ENCODE measurements at places on chromosomes 5 and 9. TPM values are rescaled to one million over a fixed set of nuclear protein-coding genes. Genes with fewer than 3 reads are reported as not detected.

DNA sequence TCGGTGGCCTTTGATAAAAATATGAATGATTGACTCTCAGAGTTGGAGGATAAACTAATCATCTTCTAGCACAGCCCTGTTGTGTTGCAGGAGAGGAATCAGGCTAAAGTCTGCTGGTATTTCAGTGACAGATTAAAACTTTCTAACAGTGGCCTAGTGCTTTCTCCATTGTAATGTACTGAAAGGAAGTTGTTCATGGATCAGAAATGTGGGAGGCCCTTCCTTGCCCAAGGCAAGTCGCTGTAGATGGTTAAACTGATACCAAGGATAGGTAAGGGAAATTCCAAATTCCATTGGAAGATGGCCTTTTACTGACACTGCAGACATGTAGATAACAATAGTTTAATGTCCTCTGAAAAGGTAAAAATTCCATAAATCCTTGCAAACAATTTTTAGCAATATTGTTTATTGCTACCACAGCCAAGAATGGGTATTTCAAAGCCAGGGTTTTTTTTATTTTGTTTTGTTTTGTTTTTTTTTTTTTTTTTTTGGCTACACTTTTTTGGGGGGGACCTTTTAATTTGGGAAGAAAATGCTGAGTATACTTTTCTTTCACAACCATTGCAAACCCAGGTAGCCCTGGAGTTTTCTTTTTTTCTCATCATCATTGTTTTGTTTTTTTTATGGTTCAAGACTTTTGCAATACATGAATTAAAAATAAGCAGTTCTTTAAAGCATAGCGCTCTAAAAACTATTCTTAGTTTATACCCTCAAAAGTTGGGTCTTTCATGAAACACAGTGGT is 35.5 kb downstream of the WDR36 start:
- peaks cover 26% of the 10 kb centered on the region for H3K36me3 ChIP-seq
- no peak for DNase-seq
- no peak overlapping the region for H3K27ac ChIP-seq

- DNase-seq = no peak
- H3K27me3 ChIP-seq = no peaks in the 10 kb centered on the region
- H3K4me3 ChIP-seq = no peak overlapping the region
- no peaks in the 10 kb centered on the region for H3K4me1 ChIP-seq
Observed at GRCh38 chr5:25029004-25029403, 384.2 kb upstream of the CDH10 start.

- no peak for DNase-seq
- H3K27me3 ChIP-seq = no peaks in the 10 kb centered on the region
- H3K27ac ChIP-seq = no peak overlapping the region
- H3K36me3 ChIP-seq = peaks cover 20% of the 10 kb centered on the region
- H3K4me3 ChIP-seq = no peak overlapping the region
Observed at GRCh38 chr5:140481758-140482157, 65.7 kb upstream of the EIF4EBP3 start.

DNA sequence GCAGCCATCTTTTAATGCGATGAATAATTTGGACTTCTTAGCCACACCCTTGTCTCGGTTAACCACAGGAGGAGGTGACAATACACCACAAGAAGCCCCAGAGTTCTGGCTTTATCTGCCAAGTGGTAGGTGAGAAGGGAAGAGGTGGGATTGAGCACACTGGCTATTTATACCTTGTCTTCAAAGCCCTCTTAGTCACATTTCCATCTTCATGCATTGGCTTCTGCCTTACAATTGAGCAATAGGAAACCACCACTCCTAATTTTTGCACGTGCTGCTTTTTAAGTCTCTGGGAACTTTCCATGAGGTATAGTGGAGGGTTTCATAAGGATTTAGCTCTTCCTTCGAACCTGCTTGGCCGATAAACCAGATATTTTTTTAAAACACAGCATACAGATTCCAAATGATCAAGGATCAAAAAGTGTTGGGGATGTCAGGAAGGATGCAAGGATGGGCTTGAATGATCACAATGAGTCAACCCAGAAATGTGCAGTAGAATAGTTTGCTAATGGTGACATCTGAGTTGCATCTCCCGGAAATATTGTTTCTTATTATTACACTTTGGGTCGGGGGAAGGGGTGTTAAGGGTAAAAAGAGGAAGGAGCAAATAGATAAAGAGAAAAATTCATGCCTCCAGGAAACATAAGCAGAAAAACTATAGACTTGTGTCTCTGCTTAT is 25.5 kb downstream of the PLAC8L1 start:
- no peaks in the 10 kb centered on the region for H3K36me3 ChIP-seq
- no peak overlapping the region for H3K4me3 ChIP-seq
- no peak overlapping the region for H3K27ac ChIP-seq
- no peak for DNase-seq

- no peak overlapping the region for H3K4me3 ChIP-seq
- H3K27ac ChIP-seq = no peak overlapping the region
- no peaks in the 10 kb centered on the region for H3K27me3 ChIP-seq
- DNase-seq = no peak
Observed at GRCh38 chr5:38603691-38604090, 47.2 kb upstream of the LIFR start.

DNA sequence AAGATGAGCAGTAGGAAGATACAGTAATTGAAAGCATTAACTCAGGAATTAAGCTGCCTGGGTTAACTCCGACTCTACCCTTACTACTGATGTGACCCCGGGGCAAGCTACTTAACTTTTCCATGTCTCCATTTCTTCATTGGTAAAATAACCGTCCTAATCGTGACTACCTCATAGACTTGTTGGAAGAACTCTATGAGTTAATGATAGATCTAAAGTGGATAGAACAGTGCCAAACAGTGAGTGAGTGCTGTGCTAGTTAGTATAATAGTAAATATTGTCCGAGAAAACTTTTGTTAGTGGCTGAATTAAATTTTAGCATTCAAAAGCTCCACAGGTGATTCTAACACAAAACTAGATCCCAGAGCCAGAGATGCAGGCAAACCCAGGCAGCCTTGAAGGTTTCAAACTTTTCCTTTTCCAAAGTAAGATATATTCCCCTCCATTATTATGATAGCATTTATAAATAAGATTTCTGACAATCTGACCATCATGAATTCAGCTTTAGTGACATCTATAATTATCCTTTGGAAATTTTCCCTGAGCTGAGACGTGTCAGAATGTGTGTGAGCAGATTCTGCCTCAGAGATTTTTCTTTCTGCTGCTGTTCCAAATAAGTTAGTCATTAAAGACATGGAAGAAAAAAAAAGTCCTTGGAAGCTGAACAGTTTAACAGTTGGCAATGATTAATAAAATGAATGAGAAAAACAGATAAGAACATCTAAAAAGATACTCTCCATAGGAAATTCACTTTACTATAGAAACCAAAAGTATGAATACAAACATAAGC is 369.5 kb downstream of the PRELID2 start:
- no peak overlapping the region for H3K4me3 ChIP-seq
- no peak for DNase-seq
- no peaks in the 10 kb centered on the region for H3K36me3 ChIP-seq
- no peaks in the 10 kb centered on the region for H3K4me1 ChIP-seq
- no peaks in the 10 kb centered on the region for H3K27me3 ChIP-seq
- H3K27ac ChIP-seq = no peak overlapping the region

DNA sequence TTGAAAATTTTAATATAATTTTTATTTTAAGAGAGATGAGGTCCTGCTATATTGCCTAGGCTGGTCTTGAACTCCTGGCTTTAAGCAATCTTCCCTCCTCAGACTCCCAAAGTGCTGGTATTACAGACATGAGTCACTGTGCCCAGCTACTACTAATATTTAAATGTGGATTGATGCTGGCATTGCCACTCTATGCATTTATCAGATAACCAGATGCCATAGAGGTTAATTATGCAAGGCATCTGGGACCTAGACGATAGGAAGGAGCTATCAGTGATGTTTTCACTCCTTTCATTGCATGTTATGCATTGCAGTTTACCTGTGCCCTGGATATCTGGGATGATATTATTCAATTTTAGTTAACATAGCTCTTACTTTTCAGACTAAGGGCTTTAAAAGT is 127.0 kb downstream of the RPS23 start:
- no peak overlapping the region for H3K4me3 ChIP-seq
- H3K36me3 ChIP-seq = no peaks in the 10 kb centered on the region
- no peaks in the 10 kb centered on the region for H3K27me3 ChIP-seq
- peaks cover 5% of the 10 kb centered on the region for H3K4me1 ChIP-seq
- no peak for DNase-seq

GRCh38 chr5:107607196-107607595 is 63.5 kb downstream of the EFNA5 start:
- H3K36me3 ChIP-seq = no peaks in the 10 kb centered on the region
- no peak for DNase-seq
- H3K27ac ChIP-seq = no peak overlapping the region
- H3K4me1 ChIP-seq = no peaks in the 10 kb centered on the region
- no peaks in the 10 kb centered on the region for H3K27me3 ChIP-seq
- no peak overlapping the region for H3K4me3 ChIP-seq

DNA sequence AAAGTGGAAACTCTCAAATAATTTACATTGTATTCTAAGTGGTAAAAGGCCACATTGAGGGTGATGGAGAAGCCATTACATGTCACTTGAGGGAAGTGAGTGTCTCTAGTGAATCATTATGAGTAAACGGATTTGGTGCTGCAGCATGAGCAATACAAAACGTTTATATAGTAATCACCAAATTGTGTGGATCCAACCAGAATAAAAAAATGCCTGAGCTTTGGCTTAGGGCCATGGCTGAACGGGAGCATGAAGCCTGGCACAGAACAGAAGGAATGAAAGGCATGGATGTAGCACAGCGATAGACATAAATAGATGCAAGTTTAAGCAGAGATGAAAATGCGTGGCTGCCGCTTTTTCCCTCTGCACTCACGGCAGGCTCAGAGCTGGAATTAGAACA is 58.3 kb downstream of the PTTG1 start:
- no peaks in the 10 kb centered on the region for H3K4me1 ChIP-seq
- no peak for DNase-seq
- H3K27ac ChIP-seq = no peak overlapping the region
- H3K27me3 ChIP-seq = no peaks in the 10 kb centered on the region

GRCh38 chr9:89421595-89421994 is 76.3 kb downstream of the SEMA4D start:
- H3K4me1 ChIP-seq = peaks cover 17% of the 10 kb centered on the region
- peak overlapping the region; percentile 27 for H3K27ac ChIP-seq
- no peaks in the 10 kb centered on the region for H3K36me3 ChIP-seq
- H3K27me3 ChIP-seq = no peaks in the 10 kb centered on the region
- no peak overlapping the region for H3K4me3 ChIP-seq

- H3K36me3 ChIP-seq = no peaks in the 10 kb centered on the region
- H3K4me1 ChIP-seq = peaks cover 21% of the 10 kb centered on the region
- H3K4me3 ChIP-seq = peak overlapping the region; percentile 99
- no peaks in the 10 kb centered on the region for H3K27me3 ChIP-seq
- no peak overlapping the region for H3K27ac ChIP-seq
Observed at GRCh38 chr5:1524481-1524798, 680 bp upstream of the LPCAT1 start.

DNA sequence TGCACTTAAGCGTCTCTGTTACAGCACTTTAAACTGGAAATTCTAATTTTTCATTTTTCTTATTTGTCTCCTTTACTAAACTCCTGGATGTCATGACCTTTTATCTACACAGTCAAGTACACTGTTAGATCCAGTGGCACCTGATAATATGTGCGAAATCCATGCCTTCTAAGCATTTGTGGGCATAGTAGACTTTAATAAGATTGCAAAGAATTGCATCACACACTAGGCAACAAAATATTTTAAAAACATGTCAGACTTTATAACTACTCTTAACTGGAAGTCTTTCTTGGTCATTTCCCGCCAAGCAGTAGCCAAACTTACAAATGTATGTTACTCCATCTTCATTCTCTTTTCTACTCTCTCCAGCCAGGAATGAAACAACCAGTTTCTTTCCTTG is 5.0 kb upstream of the SPINK1 start:
- H3K4me1 ChIP-seq = no peaks in the 10 kb centered on the region
- no peak for DNase-seq
- H3K4me3 ChIP-seq = no peak overlapping the region
- no peak overlapping the region for H3K27ac ChIP-seq

DNA sequence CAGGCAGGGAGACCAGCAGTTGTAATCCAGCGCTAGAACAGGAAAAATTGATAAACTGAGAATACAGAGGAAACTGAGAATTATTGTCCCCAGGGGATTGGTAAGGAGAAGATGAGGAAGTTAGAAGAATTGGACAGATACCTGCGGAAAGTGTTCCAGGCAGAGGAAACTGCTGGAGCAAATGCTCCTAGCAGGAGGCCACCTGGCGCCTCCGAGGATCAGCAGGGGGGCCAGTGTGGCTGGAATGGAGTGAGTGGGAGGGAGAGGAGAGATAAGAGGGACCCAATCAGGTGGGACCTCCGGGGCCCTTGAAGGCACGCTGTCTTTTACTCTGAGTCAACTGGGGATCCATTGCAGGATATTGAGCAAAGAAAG is 695 bp upstream of the ANXA6 start:
- DNase-seq = no peak
- H3K27ac ChIP-seq = peak overlapping the region; percentile 96
- peak overlapping the region; percentile 94 for H3K4me3 ChIP-seq
- no peaks in the 10 kb centered on the region for H3K36me3 ChIP-seq
- H3K27me3 ChIP-seq = no peaks in the 10 kb centered on the region

- H3K36me3 ChIP-seq = no peaks in the 10 kb centered on the region
- no peaks in the 10 kb centered on the region for H3K4me1 ChIP-seq
- no peaks in the 10 kb centered on the region for H3K27me3 ChIP-seq
- H3K27ac ChIP-seq = no peak overlapping the region
- no peak for DNase-seq
Observed at GRCh38 chr9:124467410-124468060, 17.3 kb downstream of the ADGRD2 start.

- H3K4me3 ChIP-seq = no peak overlapping the region
- H3K27ac ChIP-seq = peak overlapping the region; percentile 40
- H3K27me3 ChIP-seq = no peaks in the 10 kb centered on the region
- DNase-seq = peak; percentile 69
Observed at GRCh38 chr5:72248410-72248981, 71.5 kb downstream of the MRPS27 start.

- H3K4me1 ChIP-seq = no peaks in the 10 kb centered on the region
- no peak overlapping the region for H3K4me3 ChIP-seq
- H3K27ac ChIP-seq = no peak overlapping the region
Observed at GRCh38 chr5:79285833-79286232, 49.9 kb downstream of the JMY start.

DNA sequence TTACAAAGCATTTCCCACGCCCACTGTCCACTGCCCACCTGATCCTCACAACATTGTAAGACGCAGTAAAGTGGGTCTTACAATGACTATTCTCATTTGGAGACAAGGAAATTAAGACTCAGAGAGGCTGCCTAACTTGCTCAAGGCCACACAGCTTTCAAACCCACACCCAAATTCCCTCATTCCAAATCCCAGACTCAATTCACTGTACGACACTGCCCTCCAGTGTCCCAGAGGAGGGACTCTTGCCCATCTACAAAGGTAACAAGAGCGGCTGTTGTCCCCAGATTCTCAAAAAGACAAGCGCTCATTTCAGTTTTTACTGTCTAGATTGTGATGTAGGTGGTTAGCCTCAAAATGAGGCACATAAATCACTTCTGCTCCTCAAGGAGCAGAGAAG is 184.6 kb downstream of the ACTL7B start:
- no peak overlapping the region for H3K4me3 ChIP-seq
- H3K36me3 ChIP-seq = no peaks in the 10 kb centered on the region
- no peaks in the 10 kb centered on the region for H3K27me3 ChIP-seq
- H3K4me1 ChIP-seq = no peaks in the 10 kb centered on the region

GRCh38 chr9:133734590-133735414 is 3.4 kb downstream of the SARDH start:
- peak; percentile 12 for DNase-seq
- H3K27me3 ChIP-seq = no peaks in the 10 kb centered on the region
- H3K36me3 ChIP-seq = no peaks in the 10 kb centered on the region
- H3K4me3 ChIP-seq = no peak overlapping the region
- no peak overlapping the region for H3K27ac ChIP-seq

Gene PCDHGA5
- total RNA-seq = 4.5 TPM

Gene LHX6
- 1.6 TPM for total RNA-seq

Gene CPLANE1
- total RNA-seq = 22.5 TPM

Gene DMRT3
- not detected for total RNA-seq

Gene PRKACG
- not detected for total RNA-seq

All from adrenal gland (tissue), 19 donors.